ENCODE measurements at places on chromosomes 6 and 20.

DNA sequence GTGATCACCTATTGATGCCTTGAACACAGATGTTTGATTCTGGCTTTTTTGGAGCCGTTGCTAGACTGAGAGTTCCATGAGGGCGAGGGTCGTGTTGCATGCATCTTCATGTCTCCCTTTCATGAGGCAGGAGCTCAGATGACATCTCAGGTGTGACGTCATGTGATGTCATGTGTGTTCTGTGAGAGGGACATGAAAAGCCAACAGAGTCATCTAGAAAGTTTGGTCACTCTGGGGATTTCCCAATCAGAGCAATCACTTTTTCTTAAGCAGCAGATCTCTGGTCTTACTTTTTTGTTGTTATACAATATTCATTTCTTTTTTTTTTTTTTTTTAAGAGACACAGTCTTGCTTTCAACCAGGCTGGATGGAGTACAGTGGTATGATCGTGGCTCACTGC lies 411.8 kb downstream of the PREX1 start:
- no peak for DNase-seq

GRCh38 chr6:90156861-90157260 lies 139.8 kb downstream of the BACH2 start:
- DNase-seq, result no peak

GRCh38 chr6:111339294-111339693 lies 143.7 kb downstream of the REV3L start:
- no peak for DNase-seq

DNA sequence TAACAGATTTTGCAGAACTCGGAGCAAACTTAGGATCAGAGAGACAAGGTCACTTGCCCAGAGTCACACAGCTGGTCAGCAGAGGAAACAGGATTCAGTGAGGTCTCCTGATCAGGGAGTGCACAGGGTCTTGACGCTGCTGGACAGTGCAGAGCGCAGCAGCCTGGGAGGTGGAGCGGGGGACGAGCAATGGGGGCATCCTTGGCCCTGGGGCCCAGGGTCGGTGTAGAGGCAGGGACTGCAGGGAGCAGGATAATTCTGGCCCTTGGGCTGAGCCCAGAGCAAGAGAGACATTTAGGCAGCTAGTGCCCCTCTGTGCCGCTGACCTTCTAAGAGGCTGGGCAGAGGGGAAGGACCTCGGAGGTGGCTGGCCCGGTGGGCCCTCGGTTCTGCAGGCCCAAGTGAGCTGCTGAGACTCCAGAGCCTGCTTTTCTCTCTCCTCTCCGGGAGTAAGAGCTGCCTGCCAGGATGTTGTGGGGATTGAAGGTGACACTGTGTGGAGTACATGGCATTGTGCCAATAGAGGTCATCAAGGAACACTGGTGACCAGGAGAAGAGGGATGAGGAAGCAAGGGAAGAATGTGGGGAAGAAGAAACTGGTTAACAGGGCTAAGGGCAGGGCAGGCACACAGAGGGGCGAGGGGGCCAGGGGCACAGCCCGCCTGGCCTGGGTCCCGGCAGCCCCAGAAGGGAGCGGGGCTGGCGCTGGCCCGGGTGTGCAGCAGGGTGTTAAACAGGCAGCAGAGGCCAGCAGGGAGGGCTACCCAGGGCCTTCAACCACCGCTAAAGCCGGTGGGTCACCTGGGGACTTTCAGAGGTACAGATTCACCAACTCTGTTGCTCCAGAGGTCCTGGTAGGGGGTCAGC lies 122.0 kb downstream of the AGPAT4 start:
- no peak for DNase-seq

DNA sequence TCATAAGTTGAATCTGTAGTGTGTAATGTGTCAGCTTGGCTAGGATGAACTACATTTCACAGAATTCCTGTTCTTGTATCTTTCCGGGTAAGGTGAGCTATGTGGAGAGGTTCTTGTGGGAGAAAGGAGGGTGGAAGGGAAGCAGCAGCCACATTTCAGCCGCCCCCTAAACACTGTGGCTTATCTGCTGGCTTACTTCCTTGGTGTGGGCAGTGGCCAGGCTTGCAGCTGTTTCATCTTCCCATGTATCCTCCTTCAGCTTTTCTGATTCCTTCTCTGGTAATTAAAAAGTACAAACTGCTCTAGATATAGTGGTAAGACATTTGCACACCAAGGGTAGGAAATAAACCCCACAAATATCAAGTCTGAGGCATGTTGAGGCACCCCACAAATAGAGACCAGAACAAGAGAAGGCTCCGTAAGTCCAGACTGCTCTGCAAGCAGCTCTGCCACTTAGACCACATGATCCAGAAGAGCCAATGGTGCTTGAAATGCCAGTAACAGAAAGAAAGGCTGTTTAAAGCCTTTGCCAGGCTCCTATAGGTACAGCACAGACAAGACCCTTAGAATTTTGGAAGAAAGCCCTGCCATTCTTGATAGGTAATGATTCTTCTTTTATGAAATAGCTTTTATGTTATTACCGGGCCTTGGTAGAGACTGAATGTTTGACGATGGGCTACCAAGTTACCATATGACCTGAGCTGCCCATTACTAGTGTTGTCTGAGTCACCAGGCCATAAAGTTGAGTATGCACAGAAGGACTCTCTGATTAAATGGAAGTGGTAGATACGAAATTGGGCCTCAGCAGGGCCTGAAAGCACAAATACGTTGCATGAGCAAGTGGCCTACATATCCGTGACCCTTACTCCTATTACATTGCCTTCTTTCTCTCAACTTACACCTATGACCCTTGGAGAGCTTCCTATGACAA lies 215.0 kb upstream of the SGK1 start:
- DNase-seq, result no peak

GRCh38 chr6:73832313-73832712 lies 136.3 kb downstream of the CD109 start:
- DNase-seq, result no peak

GRCh38 chr20:37223053-37223452 lies 38.6 kb downstream of the GHRH start:
- DNase-seq, result no peak

- DNase-seq, result no peak
Observed at GRCh38 chr20:62040381-62040922, 25.2 kb downstream of the TAF4 start.

DNA sequence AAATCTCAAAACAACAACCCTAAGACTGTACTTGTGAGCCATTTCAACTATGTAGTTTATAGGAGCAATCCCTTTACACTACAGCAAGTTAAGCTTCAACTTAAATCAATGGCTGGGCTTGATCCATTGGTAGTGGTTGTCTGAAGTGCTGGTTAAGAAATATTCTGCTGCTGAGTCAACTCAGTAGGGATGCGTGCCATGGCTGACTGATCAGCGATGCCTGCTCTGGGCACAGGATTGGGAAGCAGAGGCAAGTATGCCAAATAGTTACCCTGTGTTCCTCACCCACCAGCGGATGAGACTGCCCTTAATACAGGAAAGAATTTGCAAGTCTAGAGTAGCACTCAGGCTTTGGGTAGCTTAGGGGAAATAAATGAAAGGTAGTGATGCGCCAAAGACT lies 41.5 kb downstream of the GCM1 start:
- no peak for DNase-seq

DNA sequence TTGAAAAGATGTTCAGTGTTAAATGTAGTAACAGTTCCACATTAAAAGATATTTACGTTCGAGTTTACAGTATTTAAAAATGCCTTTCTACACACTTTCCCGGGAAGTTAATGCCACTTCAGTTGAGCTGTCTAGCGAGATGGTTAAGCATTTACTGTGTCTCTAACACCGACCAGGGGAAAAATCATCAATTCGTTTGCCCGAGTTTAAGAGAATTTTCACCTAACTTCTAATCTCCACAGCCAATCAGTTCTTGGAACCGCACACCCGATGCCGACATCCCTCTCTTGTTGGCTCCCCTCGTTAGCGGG lies 58.2 kb downstream of the FAM217A start:
- DNase-seq, result no peak

- no peak for DNase-seq
Observed at GRCh38 chr6:50381099-50381415, 331.3 kb upstream of the DEFB112 start.

- no peak for DNase-seq
Observed at GRCh38 chr6:99993533-99994251, at the start of gene MCHR2. TSS of gene MCHR2 (minus strand) at chr6:99994223. CDS start at chr6:99956147, 38,076 bp downstream.

GRCh38 chr20:50995506-50995905 lies 27.4 kb downstream of the KCNG1 start:
- no peak for DNase-seq

DNA sequence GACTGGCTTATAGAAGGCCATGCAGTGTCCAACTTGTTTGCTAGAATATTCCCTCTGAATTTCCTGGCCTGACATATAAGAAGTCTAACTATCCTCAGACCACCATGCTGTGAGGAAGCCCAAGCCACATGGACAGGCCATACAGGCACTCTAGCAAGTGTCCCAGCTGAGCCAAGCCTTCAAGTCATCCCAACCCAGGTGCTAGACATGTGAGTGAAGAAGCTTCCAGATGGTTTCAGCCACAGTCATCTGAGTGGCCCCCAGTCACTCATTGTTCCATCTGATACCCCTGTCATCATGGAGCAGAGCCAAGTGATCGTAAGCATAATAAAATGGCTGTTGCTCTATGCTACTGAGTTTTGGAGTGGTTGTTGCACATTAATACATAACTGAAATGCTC lies 46.0 kb upstream of the INSM1 start:
- DNase-seq, result no peak

DNA sequence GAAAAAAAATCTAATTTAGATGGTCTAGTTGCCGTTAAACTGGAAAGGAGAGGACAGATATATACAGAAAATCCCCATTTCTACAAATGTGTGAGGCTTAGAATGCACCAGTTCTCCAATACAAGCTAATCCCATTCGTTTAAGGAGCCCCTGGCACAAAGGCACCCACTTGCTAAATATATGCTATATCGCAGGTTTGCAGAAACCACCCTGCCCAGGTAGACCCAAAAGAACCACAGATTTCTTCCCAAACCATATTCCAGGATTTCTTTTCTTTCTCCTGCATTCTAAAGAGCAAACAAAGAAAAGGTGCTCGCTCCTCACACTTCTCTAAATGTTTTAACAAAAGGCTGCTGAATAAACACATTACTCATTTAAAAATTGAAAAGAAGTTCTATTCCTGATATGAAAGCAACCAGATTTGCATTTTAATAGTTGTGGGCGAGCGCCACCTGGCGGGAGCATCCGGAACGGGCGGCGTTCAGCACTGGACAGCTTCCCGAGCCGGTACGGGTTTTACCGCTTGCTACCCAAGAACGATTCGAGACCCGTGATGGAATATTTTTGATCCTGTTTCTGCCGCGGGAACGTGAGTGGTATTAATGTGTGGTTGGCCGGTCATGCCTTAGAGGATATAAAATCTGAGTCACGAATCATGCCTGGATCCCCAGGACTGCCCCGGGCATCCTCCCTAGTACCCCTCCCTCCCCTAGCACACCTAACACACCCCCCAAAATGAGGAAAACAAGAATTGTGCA lies 2.1 kb downstream of the PTPRT start:
- peak; percentile 57 for DNase-seq

- peak; percentile 96 for DNase-seq
Observed at GRCh38 chr6:53793318-53794136, 1.3 kb upstream of the LRRC1 start.

DNA sequence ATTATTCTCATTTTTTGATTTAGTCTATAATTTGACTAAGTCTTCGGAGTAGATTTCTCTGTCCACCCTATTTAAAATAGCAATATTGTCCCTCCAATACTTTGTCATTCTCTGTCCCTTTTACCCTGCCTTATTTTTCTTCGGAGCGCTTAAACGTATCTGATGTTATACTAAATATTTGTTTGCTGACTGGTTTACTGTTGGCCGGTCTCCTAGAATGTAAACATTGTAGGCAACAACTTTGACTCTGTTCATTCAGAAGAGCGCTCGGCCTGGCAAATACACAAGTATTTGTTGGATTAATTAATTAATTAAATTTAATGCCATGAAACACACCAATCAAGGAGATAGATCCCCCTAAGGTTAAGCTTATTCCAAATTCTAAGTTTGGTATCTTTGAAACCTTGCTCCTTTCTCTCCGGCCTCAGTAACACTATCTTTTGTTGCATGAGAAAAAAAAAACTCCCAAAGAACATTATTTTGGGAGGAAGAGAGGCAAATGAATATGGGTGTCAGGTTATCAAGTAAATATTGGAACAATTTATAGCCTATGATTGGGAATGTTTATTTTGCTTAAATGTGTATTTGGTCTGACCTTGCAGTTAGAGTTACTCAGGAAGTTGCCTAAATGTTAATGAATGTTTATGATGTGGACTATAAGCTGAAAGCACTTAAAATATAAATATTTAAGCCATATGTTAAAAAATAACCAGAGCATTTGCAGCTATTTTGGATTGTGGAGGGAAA lies 231.1 kb downstream of the SOX4 start:
- no peak for DNase-seq

- DNase-seq, result no peak
Observed at GRCh38 chr6:105099371-105099770, 80.4 kb downstream of the POPDC3 start.

DNA sequence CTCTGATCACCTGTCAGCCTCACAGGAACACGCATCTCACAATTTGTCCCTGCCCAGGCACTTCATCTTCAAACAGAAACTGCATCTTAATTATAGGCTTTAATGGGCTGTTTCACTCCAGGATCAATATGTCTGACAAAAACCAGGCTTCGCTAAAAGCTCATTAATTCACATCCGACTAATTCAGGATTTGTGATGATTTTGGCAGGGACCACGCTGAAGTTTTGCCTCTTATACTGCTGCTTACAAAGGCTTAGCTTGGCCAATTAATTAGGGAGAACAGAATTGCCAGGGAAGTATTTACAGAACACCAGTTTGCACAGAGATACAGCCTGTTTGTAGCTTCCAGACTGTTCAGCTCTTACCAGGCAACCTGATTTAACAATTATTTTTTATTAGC lies 541.0 kb upstream of the SPTLC3 start:
- no peak for DNase-seq

DNA sequence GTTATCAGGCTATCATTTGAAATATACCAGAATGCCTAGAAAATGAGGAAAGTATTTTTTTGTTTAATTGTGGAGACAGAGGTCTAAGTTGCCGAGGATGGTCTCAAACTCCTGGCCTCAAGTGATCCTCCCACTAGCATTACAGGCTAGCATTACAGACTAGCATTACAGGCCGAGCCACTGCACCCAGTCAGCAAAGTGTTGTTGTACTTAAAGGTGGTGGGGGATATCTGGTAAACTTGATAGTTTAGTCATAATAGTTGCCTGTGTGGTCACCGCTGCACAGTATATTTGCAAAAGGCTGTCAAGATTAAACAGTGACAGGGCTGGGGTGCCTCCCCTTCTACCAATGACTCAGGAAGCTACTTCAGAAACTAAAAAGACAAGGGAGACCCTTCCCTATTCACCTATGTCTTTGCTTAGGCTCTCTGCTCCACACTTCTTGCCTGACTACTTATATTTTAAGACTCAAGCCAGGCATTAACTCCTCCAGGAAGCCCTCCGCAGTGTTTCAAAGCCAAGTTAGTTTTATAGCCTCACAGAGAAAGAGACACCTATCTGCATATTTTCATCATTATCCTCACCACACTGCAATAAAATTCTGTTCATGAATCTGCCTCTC lies 3.1 kb upstream of the AKIRIN2 start:
- DNase-seq, result peak; percentile 76

DNA sequence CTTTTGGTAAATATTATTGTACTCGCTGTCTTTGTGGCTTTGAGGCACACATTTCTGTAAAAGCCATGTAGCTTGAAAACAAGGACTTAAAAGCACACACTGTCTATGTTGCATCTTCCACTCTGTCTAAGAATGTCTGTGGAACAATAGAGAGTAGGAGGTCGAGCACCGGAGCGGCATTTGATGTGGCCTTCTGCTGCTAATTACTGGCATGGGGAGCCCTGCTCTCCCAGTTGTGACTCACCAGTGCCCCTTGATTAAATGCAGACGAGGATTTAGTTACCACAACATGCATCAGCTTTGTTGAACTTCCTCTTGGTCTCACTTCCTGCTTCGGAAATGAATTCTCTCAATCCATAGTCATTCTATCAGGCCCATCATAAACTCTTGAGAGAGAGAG lies 680.7 kb upstream of the SLC35B3 start:
- DNase-seq, result no peak

All from HepG2 (cell line).